Glomerular endothelial cell (primary cell): ENCODE measurements at places on chromosomes 16 and 17.
A peak's percentile ranks its signal among the peaks of the same experiment; 100 is the strongest.

GRCh38 chr16:28882551-28883160 lies 4.4 kb downstream of the ATP2A1 start:
- no peak for DNase-seq

- no peak for DNase-seq
Measured at GRCh38 chr16:80056324-80056723, 455.8 kb upstream of the MAF start.

DNA sequence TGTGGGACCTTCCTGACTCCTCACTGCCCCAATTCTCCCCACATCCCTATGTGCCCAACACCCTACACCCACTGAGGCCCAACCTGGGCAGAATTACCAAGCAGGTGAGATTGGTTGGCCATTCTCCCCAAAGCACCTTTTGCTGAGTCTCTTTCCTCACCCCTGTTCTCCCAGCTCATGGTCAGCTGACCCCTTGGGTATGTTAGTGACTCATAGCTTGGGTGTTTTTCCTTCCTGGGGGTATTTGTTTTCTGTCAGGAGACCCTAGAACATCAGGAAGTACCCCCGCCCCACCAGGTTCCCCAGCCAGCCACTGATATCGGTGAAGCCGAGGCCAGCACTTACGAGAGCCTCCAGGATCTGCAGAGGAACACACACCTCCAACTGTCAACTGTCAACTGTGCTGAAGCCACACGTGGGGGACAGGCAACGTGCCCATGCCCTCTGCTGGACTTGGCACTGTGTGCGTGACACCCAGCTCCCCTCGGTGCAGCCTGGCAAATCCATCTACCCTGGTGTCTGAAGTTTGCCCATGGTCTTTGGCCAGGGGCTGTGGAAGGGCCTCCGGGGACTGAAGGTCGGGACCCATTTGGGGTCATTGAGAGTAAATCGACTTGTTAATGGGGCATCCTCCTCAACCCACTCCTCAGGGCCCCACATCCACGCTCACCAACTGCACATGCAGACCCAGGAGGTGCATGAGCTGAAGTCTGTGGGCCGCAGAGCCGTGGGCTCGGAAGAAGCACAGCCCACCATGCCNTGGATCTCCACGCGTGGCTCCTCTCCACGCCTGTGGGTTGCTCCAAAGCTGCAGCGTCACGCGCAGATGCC lies 53.1 kb downstream of the METRNL start:
- DNase-seq, result no peak

- DNase-seq, result no peak
Measured at GRCh38 chr17:57788725-57789124, 43.6 kb upstream of the CCDC182 start.

GRCh38 chr17:79066963-79067362 lies 7.7 kb upstream of the ENGASE start:
- DNase-seq, result no peak

GRCh38 chr16:79430191-79430678 lies 170.3 kb downstream of the MAF start:
- no peak for DNase-seq

DNA sequence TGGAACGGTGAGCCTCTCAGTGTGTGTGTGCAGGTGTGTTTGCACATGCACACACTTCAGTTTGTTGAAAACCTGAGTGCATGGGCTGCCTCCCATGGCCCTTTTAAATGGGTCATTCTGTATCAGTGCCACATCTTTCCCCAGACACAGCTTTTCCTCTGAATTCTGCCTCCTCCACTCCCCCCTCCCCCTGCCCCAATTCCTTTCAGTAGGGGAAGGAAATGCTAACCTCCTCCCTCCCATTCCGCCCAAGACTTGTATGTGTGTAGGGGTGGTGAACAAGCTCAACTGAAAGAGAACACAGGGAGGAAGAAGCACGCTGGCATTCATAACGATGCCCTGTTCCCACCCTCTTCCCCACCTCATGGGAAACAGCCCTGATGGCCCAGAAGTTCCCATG lies 34.3 kb downstream of the C17orf75 start:
- no peak for DNase-seq

GRCh38 chr17:1590747-1591473 lies 28.3 kb upstream of the PITPNA start:
- DNase-seq, result no peak

DNA sequence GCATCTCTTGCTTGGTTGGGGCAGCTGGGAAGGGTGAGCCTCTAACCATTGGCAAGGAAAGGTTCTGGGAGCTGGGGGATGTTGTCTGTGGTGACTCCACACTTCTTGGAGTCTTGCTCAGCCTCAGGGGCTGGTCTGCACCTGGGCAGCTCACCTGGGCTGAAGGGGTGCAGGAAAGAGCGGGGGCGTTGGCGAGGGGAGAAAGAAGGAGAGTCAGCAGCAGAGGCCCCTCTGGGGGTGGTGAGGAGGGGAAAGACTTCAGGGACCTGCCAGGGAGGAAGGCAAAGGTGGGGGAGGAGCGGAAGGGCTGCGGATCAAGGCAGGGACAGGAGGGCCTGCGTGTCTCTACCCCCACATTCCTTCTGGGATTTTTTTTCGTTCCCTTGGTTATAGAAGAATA lies 47.7 kb downstream of the CCDC42 start:
- DNase-seq, result no peak

GRCh38 chr16:89097392-89097772 lies 3.7 kb downstream of the ACSF3 start:
- DNase-seq, result no peak

DNA sequence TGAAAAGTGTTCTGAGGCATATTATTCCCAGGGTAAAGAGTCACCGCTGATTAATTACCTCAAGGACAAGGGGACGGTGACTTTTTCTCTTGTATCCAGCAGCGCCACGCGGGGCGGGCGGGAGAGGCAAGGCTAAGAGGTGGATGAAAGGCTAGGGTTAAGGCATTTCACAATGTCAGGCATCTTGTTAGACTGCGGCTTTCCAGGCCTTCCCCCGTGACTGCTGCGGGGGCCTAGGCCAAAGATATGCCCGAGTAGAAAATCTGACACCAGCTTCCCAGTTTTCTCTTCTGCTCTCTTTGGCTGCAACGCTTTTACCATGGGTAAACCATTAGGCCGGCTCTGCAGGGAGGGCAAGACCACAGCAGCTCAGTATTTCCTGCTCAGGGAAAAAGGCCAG lies 698.2 kb downstream of the MAF start:
- no peak for DNase-seq

DNA sequence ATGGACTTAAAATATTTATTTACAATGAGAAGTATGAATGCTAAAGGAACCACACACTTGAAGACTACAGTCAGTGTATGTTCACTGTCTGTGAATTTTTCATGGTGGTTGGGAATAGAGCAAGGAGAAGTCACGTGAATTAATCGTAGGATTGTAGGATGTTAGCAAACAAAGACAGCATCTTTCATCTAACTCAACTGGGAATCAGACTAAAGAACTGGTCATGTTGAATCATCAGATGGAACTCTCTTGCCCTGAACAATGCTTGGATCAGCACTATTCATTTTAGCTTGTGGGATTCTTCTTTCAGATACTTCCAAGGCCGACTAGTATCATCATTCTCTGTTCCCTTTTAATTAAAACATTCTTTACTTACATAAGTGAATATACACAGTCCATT lies 18.1 kb downstream of the KCNJ2 start:
- DNase-seq, result no peak

DNA sequence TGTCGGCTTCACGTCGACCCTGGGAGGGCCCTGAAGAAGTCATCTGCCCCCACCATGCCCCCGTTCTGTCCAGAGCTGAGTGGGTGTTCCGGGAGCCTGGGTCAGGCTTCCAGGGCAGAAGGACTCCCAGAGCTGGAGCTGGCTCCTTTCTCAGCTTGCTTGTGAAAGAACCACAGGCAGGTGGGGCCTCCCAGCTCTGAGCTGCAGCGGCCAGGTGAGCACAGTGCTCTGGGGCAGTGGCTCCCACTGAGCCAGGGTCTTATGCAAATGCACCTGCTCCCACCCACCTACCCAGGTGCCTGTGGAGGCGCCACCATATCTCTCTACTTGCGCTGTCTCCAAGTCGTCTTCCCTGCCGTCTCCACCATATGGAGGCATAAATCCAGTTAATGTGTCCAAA lies 140.0 kb upstream of the RPL38 start:
- DNase-seq, result no peak

- DNase-seq, result no peak
Measured at GRCh38 chr17:2713881-2714280, 2.3 kb upstream of the CLUH start.

GRCh38 chr16:70151941-70152509 lies 21.6 kb upstream of the CLEC18C start:
- DNase-seq, result no peak

- DNase-seq, result no peak
Measured at GRCh38 chr17:40086150-40087044, 14.0 kb downstream of the NR1D1 start.

DNA sequence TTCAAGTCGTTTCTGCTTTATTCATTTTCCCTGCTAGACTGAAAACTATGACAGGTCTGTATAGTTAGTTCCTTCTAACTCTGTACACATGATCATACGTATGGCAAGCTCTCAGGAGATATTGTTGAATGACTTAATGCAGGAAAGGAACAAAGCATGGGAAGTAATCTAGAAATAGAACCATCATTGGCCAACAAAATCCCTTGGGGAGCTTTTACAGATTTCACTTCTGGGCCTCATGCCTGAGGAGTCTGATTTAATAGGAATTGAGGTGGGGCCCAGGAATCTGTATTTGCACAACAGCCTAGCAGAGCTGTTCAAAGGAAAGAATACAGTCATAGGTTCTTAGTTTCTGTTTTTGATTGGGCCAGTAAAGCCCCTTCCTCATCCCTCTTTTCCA lies 229.2 kb downstream of the MAP2K6 start:
- DNase-seq, result no peak

- DNase-seq, result no peak
Measured at GRCh38 chr17:74597069-74597790, 5.1 kb upstream of the CD300LD start.

- DNase-seq, result no peak
Measured at GRCh38 chr17:7673239-7673638, 14.1 kb downstream of the TP53 start.

DNA sequence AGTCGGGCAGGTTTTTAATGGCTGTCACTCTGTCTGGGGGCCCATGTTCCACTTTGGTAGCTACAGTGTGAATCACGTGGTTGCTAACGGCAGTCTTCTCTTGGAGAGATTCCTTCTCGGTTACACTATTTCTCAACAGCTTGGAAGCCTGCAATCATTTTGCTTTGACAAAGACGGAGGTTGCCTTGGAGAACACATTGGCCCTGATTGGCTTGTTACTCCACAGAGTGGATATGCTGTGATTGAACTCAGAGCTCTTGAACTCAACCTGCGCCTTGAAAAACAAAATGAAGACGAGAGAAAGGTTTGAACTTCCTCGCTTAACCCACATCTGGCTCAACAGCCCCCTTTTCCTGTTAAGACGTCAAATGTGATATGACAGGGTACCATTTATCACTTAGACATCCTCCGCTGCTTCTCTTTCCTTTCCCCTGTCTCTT lies 218.9 kb downstream of the MAF start:
- DNase-seq, result no peak

DNA sequence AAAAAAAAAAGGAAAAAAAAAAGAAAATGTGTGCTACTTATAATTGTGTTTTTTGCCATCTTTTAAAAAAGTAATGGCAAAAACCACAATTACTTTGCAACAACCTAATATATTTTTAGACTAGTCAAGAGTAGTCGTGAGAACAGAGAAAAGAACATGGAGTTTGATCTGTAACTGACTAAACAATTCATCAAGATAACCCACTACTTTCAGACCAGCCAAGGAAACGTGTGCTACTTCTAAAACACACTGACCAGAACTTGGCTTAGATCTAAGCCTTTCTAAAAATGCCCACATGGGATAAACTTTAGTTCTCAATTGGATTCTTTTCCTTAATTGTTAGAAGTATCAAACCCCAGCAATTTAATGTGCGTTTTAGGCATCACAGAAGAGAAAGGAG lies 616 bp downstream of the PECAM1 start:
- DNase-seq, result no peak

DNA sequence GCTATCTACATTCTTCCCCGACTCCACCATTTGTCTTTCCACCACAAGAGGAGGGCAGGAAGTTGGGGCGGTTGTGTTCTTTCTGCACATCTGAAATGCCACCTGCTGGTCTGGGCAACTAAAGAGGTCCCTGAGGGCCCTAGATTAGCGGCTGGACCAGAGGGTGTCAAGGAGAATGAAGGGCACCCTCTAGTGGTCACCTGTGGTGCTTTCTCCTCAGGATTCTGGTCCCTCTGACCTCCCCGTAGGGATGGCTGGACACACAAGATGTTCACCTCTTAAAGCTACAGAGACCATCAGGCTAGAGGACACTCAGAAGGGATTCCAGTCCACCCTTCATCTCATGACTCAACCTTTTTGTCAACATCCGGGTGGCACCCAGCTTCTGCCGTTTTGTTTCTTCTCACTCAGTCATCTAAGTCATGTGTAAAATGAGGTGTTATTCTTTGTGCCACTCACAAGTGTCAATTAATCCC lies 2.9 kb upstream of the SCIMP start:
- DNase-seq, result peak; percentile 31

DNA sequence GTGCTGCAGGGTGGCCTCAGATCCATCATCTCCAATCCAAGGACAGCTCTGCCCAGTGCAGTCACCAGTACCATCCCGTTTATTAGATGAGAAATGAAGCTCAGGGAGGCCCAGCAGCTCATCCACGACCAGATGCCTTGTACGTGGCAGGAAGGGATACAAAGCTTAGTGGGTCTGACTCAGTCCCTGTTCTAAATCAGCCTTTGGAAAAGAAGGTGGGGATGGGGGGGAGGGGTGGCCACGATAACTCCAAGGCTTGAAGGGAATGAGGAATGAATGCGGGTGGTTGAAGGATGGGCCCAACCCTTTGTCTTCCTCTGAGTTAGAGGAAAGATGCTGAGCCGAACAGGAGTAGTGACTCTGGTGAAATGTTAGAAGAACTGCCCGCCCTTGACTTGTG lies 25.8 kb downstream of the LLGL2 start:
- no peak for DNase-seq

GRCh38 chr16:56767024-56767423 lies 37.1 kb downstream of the NUP93 start:
- no peak for DNase-seq

DNA sequence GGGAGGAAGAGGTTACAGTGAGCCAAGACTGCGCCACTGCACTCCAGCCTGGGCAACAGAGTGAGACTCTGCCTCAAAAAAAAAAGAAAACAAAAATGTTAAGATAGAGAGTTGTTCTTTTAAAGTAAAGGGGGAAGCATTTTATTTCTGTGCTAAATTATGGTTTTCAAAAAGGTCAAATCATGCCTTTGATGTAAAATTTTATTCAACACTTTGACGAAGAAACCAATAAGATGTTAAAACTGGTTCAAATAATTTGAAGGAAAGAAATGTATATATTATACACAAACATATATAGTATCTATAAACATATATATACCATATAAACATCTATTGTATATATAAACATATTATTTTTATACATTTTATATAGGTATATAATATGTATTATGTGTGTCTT lies 43.4 kb upstream of the RPH3AL start:
- no peak for DNase-seq
